ENCODE measurements at places on chromosomes 3 and 15.

- no peak for DNase-seq
These were observed 530.8 kb upstream of the BCHE start for GRCh38 chr3:166367947-166368533.

GRCh38 chr3:140276703-140277102 lies 341.7 kb downstream of the CLSTN2 start:
- DNase-seq, result peak; percentile 3

DNA sequence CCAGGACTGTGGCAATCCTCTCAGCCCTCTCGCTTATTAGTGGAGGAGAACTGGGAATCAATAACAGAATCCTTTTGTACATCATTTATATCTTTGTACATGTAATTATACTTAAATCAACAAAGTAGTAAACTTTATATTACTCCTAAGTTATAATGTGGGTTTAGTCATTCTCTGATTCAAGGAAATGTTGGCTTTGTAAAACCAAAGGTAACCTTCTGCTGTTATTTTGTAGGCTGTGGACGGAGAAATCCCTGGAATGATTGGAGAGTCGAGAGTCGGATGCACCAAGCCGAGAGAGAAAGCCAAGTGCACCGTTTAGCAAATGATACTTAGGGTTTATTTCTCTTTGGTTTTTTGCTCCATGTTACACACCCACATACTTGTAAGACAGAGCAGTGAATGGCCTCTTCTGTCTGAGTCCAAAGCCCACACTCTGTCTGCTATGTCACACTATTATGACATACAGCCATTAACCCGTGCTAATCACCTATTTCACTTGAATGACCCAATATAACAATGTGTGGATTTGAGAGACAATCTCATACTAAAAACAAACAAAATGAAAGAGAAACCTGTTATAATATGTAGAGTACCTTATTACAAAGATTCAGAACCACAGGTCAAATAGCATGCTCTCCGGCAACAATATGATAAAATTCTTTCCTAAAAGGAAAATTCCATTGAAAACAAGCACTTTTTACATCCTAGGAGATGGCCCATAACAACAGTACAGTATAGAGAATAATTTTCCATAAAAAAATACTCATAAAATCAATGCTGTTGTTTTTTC lies 72.2 kb downstream of the MECOM start:
- DNase-seq, result no peak

DNA sequence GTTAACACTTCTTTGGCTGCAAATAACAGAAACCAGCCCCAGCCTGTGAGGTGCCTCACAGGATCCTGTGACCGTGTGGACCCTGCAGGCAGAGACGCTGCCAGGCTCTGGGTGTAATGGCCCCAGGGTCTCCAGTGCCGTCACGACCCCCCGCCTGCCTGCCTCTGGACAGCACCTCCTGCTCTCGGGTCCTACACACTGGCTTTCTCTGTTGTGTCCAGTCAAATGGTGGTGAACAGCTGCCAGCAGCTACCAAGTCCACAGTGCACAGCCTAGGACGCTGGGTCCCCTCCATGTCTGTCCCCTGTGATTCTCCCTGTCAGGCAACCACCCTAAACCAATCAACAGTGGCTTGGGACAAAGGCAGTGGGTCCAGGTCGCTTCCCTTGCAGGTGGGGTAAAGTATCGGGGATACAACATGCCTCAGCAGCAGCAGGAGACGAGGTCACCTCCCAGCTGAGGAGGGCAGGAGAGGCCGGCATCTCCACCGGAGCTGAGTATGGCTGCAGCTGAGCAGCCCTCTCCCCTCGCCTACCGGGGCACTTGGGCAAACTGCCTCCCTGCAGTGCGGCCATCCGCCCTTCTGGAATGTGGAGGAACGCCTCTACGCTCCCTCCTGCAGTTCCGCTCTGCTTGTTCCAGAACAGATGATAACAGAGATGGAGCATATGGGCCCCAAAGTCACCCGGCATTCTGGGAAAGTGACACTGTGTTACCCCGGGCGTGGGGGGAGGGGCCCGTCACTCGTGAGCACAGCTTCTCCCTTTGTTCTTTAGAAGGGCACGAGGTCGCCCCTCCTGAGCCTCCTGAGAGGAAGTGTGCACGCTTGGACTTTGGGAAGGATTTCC lies 21.1 kb upstream of the SKOR1 start:
- DNase-seq, result no peak

DNA sequence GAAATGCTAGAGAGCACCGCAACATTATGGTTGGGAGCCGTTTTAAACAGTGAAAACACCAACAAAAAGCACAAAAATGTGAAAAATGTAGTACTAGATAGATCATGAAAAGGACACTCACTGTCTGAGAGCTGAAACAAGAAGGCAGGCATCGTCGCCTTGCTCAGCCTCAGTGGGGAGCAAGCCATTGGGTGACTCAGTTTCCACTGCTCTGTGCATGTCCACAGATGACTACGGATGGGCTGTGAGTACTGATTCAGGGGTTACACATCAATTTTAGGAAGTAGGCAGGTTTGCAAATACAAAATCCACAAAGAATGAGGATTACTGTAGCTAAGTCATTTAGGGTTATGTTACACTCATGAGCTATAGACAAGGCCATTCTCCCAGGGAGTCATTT lies 10.8 kb downstream of the NOX5 start:
- DNase-seq, result no peak

DNA sequence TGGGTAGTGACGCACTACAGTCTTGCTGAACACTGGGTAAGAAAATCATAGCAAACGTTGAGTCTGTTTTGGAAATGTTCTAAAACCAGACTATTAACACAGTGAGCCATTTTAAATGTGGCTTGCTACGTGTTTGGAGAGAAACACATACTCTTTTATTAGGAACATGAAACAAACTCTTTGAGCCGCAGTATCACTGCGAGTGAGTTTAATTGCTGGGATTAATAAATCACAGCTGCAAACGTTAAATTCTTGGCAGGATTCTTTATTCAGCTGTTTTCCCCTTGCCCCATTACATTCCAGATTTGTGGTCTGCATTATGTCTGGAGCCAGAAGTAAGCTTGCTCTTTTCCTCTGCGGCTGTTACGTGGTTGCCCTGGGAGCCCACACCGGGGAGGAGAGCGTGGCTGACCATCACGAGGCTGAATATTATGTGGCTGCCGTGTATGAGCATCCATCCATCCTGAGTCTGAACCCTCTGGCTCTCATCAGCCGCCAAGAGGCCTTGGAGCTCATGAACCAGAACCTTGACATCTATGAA lies 33.6 kb downstream of the BTD start:
- DNase-seq, result no peak

GRCh38 chr15:101684384-101684783 lies 32.2 kb upstream of the TM2D3 start:
- DNase-seq, result peak; percentile 27

GRCh38 chr3:132626955-132627354 lies 29.9 kb downstream of the ACKR4 start:
- DNase-seq, result no peak

DNA sequence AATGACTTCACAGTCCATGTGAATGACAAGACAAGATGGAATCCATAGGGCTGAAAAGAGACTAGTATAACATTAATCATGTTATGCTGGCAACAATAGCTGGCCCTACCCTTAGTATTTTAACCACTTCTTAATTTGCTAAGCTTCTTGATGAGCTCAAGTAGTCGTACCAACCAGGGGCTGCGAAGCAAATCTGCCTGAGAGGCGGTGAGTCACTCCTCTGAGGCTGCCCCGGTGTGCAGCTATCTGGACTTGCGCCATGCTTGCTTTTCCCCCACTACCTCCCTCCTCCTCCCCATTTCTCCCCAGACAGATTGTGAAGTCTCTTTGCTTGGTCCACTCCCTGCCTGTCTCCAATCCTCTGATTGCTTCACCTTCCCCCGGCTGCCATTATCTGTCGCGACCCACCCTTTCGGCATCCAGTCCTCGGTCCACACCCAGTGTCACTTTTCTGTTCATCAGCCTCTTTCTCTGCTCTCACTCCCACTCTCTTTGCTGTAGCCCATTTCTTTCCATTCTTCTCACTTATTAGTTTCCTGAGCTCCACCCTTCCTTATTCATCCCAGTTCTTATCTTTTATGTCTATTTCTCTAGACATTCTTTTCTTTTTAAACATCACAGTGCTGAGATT lies 42.7 kb downstream of the DUT start:
- no peak for DNase-seq

DNA sequence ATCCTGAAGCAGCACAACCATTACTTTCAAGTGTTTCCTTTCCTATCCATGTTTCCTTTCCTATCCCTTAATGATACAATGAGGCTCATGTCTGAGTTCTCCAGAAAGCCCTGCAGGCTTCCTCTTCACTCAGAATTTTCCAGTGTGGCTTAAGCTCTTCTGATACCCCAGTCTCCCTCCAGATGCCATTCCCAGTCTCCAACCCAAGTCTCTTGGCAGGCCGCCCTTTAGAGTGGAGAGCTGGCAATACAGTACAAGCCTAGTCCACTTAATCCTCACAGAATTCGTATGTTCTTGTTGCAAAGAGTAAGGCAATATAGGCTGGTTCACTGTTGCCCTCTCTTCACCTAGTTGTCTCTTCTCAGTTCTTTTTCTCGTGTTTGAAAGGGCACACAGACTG lies 503.9 kb upstream of the MDFIC2 start:
- no peak for DNase-seq

DNA sequence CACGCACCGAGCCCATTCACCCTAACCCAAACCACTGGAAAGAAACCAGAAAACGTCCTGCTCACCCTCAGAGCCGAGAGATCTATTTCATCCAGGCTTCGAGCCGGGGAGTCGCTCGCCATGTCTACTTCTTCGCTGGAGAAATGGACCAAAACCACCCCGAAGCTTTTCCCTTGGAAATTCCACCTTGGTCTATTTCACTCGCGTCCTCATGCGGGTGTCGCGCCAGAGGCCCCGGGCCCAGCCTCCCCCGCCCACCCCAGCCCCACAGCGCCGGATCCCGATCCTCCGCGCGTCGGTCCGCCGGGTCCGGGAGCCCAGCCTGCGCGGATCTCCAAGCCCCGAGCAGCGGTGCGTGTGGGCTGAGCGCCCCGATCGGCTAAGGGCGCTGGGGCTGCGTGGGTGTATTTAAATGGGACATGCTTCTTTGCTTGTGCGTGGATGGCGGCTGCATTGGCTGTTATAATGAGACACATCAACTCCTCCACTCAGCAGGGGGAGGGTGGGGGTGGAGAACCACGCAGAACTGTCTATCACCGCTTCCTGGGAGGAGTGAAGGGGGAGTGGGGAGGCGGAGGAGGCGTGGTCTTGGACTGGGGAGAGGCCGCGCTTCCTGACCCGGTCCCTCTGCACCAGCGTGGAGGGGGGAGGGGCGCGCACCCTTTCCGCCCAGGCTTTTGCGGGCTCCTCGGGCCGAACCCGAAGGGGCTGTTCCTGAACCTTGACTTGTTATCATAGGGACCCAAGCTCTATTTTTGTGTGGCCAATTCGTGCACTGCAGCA lies at the start of gene TNIK:
TSS of gene TNIK (minus strand) at position 464 of the 783 bp plus-strand sequence. CDS start at position 122, 342 bp downstream.
- DNase-seq, result peak; percentile 86

- no peak for DNase-seq
These were observed 21.1 kb upstream of the GP9 start for GRCh38 chr3:129039271-129040038.

DNA sequence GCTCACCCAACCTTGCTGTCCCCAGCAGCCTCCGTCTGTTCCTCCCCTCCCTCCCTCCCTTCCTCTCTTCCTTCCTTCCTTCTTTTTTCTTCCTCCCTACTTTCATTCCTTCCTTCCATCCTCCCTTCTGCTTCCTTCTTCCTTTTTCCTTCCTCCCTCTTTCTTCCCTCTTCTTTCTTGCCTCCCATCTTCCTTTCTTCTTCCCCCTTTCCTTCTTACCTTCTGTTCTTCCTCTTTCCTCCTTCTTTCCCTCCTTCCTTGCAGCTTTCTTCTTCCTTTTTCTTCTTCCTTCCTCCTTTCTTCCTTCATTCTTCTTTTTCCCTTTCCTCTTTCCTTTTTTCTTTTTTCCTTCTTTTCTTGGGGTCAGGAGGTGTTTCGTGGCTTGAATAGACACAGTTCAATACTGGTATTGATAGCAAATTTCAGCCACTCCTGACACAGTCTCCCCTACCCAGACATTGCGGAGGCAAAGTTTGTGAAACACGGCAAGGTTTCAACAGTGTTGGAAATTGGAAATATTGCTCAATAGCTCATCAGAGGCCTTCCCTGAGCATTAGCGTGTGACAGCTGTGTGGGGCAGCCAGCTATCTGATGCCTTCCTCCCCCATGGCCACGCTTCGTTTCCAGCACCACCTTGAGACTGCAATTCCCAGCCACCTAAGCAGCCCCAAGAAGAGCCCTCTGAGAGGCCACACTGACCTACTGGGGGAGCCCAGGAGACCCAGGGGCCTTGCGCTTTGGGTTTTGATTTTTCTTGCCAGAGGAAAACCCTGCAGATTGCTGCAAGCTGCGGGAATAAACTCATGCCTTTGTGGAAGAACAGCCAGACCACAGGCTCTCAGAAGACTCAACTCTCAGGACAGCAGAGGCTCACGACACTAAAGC lies 82.2 kb downstream of the KLF15 start:
- no peak for DNase-seq

DNA sequence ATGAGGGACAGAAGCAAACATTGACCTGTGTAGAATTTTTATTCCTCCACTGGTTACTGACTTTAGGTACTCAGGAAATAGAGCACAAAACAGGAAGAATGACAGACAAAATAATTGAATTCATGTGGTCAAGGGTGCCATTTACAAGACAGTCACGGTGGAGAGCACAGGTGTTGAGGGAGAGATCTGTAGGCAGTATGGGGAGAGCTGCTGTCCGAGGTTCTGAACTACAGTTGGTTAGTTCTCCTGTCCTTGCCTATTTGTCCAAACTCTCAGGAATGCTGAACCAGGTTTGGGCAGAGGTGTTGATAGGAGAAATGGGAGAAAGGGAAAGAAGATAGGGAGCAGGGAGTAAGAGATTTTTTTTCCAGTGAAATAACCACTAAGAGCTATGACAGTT lies 178.5 kb upstream of the ZBTB20 start:
- no peak for DNase-seq

DNA sequence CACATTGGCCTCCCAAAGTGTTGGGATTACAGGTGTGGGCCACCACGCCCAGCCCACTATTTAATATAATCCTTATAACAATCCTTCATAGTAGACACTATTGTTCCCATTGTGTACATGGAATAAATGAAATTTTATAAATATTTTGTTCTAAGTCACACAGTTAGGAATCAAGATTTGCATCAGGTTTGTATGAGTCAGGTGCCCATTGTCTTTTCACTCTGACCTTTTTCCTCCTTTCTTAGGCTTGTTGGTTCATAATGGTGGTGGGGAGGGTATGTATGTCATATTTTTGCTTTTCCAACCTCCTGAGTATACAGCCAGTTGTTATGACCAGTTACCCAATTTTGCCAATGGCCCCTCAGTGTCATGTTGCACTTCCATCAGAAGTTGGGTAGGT lies 18.0 kb upstream of the SLC30A4 start:
- DNase-seq, result no peak

DNA sequence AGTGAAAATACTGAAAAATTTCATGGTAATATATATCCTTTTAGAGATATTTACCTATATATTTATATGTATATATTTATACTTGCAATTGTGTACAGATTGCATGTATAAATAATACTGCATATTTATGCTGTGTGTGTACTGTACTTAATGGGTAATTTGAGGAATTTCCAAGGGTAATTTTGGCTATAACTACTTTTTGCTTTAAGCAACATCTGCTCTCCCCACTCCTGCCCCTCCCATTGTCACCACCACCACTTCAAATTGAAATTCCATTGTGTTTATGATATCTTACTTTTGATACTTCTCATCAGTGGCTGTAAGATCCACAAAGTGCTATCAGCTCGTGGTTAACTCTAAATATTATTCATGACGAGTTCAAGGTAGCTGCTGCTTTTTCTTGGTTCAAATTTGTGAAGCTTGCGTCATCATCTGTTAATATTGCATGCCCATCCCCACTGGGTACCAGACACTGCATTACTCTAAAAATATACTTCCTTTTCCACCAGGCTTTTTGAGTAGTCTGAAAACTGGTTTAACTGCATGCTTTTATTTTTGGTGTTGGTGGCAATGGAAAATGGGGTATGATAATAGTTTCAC lies 91.7 kb upstream of the MITF start:
- no peak for DNase-seq
